ENCODE measurements at places on chromosomes 16 and 17.
A peak's percentile ranks its signal among the peaks of the same experiment; 100 is the strongest.

DNA sequence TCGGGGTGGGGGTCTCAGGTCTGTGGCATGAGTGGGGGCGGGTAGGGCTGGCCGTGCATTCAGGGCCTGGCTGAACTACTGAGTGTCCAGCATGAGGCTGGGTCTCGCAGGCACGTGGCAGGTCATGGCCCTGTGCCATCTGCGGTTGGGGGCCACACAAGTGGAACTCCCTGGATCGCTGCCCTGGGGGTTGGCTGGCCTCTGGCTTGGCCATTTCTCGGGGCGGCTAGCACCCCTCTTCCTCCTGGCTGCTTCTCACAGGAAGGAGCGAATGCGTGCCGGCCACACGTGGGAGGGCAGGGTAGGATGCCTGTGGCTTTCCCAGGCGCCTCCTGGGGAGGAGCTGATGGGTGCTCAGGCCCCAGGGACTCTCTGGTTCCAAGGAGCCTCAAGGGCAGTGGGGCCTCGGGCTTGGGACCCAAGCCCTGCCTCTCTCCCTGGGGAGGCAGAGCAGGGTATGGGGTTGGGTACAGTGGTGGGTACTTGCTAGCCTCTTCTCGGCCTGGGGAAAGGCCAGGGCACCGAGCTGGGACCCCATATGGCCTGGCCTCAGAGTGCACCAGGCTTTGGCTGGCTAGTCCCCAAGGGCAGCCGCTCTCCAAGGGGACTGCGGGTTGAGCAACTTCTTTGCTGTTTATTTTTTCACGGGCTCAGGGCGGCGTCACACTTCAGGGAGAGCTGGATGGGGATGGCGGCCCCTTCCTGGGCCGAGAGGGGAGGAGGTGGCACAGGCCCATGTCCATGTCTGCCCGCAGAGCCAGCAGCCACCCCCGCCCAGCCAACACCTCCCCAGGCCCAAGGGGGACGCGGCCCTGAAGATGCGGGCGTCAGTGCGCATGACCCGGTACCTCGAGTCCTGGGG, 37.5 kb downstream of the ADCY7 start:
- DNase-seq: no peak

DNA sequence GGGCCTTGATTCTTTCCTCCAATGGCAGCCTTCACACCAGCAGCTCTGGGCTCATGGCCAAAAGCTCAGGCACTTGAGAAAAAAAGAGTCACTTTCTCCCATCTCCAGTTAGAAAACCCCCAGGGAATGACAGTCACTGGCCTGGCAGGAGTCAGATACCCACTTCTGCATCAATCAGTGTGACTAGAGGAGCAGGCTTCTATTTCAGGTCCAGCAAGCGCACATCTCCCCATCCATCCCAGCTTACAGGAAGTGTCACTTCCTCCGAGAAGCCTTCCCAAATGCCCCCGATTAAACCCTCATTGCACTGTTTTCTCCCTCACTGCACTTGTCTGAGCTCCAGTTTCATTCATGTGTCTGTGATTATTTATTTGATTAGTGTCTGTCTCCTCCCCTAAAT, 30.4 kb upstream of the CCL1 start:
- no peak for DNase-seq

DNA sequence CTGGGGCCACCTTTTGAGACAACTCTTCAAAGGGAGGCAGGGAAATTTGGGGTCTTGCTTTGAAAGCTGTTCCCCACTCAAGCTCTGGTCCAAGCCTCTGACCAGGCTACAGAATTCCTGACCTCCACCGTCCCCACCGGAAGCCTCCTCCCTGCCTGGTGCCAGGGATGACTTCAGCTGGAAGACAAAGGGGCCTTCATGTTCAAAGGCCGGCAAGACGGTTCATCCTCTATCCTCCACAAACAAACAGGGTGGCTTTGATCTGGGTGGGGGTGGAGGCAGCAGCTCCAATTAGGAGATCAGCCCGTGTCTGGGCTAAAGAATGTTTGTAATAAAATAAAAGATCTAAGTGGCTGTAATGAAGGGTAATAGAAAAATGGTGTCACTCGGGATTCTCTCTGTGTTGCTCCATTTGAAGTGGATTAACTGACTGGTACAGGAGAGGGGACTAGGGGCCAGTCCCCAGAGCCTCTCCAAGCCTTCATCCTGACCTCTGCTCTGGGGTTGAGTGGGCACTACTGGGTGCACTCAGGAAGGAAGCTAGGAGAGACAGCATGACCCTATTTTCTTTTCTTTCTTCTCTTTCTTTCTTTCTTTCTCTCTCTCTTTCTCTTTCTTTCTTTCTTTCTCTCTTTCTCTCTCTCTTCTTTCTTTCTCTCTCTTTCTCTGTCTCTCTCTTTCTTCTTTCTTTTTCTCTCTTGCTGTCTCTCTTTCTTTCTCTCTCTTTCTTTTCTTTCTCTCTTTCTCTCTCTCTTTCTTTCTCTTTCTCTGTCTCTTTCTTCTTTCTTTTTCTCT, 27.5 kb upstream of the NKD1 start:
- no peak for DNase-seq

- DNase-seq: no peak
These were observed 60.6 kb downstream of the C16orf82 start for GRCh38 chr16:27127308-27127707.

DNA sequence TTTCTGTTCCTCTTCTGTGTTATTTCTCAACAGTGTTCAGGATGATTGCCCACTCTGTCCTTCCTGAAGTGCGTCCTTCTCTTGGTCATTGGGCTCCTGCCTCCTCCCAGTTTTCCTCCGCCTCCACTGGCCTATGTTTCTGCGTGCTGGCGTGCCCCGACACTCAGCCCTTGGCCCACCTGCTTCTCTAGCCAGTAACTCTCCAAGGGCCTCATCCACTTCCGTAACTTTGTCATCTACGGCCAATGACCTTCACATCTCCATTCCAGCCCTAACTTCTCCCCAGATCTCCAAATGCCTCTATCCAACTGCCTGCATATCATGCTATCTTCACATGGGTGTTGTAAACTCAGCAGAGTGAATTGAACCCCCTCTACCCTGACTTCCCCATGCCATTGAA, 39.6 kb upstream of the RPL38 start:
- no peak for DNase-seq

GRCh38 chr16:10943064-10943353, 741 bp upstream of the DEXI start:
- DNase-seq: peak; percentile 26

GRCh38 chr16:72124761-72125634, 31.4 kb downstream of the DHX38 start:
- peak; percentile 79 for DNase-seq

GRCh38 chr17:9647014-9647413, 1.7 kb downstream of the USP43 start:
- no peak for DNase-seq

GRCh38 chr16:87789437-87790291, 23.9 kb upstream of the KLHDC4 start:
- DNase-seq: peak; percentile 81

DNA sequence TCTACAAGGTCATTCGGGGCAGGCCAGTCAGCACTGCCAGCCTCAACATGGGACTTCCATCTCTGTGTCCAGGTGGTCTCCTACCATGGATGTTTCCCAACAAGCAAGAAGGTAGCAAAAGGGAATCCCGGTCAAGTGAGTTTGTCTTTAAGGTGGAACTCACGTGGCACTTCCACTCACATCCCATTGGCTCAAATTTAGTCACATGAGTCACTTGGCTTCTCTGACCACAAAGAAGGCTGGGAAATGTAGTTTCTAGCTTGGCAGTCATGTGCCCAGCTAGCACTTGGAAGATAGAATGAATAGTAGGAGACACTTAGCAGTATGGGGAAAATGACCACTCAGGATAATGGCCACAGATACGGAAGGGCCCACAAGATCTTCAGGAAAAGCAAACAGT, 106.6 kb downstream of the AIPL1 start:
- DNase-seq: no peak

DNA sequence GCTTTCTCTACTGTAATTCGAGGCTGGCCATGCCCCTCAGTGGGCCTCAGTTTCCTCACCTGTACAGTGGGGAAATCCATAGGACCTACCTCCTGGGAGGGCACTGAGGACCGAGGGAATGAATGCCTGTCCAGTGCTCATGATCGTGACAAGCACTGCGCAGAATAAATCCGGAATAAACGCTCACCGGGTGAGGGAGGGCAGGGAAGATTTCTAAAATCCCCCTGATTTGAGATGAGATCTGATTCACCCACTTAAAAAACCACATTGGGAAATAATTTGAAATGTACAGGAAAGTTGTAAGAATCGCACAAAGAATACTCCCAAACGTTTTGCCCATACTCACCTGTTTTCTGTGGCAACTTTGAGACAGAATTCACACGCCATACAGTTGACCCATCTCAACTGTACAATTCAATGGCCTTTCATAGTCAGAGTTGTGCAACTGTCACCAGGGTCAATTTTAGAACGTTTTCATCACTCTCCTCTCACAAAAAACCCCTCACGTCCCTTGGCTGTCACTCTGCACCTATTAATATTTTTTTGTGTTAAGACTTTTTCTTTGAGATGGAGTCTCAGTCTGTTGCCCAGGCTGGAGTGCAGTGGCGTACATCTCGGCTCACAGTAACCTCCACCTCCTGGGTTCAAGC, 49.8 kb downstream of the IRF8 start:
- DNase-seq: no peak

DNA sequence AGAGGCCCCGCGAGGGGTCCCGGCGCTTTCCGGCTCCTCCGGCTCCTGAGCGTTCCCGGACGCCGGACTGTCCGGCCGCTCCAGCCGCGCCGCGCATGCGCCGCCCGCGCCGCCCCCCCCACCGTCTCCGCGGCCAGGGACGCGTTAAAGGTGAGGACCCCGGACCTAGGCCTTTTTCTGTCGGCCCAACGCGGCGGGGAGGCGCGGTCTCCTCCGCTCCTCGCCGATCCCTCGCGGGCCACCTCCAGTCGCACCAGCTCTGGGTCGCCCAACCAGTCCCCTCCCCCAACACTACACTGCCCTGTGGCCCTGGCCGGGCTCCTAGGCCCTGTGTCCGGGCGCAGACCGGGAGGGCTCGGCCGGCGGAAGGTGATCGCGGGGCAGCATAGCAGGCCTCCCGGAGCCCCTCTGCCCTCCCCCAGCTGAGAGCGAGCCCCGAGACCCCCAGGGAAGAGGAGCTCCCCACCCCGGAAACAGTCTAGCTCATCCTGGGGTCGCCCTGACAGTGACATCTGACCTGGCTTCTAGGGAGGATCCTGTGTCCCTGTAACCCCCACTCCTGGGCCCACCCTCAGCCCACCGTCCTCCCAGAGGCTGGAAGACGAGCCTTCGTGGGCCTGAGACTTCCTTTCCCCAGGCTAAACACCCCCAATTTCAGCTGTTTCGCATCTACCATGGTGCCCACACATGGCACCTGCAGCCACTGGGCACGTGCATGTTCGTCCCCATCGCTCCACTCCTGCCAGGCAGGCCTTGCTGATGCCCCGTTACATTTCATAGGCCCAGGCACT, 14.7 kb upstream of the BCAR1 start:
- DNase-seq: peak; percentile 42

- no peak for DNase-seq
These were observed 45.7 kb downstream of the NXPH3 start for GRCh38 chr17:49621420-49621819.

- peak; percentile 83 for DNase-seq
These were observed 27.3 kb downstream of the TTYH2 start for GRCh38 chr17:74240618-74241205.

DNA sequence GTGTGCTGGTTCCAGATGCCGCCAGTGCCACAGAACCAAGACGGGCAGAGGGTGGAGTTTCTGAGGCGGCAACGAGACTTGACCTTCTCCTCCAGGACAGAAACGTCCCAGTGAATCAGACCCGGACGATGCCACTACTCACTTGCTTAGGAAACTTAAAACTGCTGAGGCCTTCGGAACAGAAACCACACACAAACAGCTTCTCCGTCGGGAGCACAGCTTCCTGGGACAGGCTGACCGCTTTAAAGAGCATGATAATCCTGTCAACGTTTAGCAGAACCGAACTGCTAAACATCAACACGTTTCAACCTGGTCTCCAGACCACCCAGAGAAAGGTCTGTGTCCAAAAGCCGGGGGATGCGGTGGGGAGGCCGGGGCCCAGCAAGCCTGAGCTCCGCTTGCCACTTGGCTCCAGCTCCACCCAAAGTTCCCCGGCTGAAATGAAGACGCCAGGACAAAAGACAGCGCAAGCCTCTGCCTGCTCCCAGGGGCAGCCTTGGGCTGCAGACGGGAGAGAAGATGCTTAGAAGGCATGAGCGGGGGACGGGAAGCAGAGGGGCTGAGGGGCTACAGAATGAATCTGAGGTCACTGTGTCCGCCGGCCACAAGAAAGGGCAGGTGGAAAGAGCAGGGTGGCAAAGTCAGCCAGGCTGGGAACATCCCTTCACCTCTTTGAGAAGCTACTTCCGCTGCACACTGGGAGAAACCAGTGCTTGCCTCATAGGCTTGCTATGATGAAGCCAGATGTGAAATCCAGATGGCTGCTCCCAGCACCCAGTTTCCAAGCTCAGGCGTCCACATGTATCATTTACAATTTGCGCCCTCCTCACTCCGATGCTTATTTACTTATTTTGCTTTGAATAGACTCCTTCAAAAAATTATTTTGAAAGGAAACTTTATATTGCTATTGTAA, 69.0 kb downstream of the MRM3 start:
- peak; percentile 71 for DNase-seq

- no peak for DNase-seq
These were observed 24.4 kb downstream of the PIEZO1 start for GRCh38 chr16:88760424-88761142.

- DNase-seq: no peak
These were observed 1.4 kb upstream of the GEMIN4 start for GRCh38 chr17:753418-753817.

DNA sequence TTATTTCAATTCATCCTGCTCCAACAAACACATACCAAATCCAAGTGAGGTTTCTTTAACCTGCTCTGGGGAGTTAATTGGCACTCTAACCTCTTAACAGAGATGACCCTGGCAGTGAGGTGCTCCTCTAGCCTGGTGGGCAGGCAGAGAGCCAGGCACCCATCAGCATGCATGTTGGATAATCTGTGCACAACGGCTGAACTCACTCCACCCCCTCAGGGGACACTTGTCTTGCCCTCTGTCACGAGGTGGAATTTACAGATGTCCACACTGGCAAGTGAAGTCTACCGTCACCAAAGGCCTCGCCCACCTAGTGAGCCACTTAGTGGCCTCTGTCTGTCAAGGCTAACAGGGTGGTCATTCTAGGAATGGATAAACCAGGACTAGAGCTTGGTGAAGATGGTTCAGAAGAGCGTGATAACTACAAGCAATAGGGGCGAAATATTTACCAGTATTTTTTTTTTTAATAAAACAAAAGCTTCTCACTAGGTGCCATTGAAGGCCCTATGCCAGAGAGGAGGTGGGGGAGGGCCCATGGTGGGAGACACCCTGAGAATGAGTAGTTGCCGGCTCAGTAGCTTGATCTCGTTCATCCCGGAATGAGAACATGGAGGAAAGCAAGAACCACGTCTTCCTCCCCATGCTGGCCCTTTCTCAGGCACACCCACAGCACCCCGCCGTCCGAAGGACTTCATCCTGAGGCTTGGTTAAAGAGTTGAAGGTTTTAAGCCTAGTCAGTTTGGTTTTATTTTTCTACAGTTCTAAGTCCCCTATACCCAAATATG, 25.2 kb downstream of the PLD6 start:
- DNase-seq: no peak

DNA sequence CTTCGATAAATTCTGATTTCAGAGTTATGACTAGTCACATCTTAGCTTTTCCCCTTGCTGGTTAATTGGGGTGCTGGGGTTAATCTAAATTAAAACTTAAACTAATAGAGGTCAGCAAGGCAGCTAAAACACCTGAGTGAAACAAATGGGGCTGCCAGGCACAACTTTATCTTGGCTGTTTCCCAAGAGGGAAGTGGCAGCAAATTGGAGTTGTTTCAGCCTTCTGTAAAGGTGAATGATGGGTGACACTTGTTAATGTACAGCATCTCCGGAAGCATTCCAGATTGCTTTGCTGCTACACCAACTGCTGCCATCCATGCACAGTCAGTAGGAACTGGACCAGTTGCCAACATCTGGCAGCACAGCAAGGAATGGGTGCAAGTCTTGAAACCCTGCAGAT, 43.9 kb downstream of the AATF start:
- no peak for DNase-seq
